ENCODE measurements at places on chromosomes 7 and 10.

DNA sequence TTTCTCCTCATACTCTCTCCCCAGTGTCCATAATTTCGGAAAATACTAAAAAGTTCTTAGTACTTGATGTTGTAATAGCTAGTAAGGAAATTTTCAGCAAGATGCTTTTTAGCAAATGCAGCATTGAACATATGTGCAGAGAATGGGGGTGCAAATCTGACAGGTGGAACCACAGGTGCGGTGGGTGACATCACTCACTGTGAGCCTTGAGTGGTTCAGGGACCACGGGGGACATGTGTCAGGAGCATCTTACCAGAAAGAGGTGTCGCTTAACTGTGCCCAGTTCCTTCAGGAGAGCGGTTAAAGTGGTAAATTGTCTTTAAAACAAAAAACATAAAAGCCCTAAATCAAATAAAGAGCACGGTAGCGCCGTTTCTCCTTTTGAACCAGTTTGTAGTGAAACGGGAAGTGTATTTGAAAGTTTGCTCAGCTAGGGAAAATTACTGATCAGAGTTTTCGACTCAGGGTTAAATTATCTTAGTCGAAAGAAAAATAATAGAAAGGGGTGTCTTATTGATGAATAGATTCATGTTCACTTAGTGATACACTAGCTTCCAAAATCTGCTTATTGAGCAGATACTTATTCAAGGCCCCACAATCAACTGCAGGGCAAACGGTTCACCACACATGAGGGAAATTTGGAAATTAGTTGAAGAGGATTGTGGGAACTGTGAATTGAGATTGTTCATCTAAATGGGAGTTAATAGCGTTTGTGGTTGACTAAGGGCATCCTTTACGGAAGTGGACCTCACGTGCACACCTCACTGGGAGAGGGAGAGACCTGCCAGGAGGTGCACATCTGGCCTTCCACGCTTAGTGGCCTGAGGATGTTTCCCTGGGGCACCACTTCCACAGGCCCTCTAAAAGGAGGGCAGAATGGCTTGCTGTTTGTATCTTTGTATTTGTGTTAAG is 12.7 kb downstream of the CUL1 start:
- DNase-seq = no peak

DNA sequence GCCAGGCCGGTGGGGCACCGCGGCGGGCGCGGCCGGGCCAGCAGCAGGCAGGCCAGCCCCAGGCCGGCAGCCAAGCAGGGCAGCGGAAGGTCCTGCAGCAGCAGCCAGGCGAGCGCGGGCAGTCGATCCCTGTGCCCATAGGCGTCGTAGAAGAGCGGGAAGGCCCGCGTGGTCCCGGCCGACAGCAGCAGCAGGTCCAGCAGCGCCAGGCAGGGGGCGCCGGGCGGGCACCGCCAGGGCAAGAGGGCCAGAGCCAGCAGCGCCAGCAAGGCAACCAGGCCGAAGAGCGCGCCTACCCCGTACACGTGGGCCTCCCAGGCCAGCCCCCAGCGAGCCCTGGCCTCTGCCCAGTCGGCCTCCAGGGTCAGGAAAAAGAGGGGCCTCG is 8.4 kb upstream of the RBM28 start:
- peak; percentile 31 for DNase-seq

DNA sequence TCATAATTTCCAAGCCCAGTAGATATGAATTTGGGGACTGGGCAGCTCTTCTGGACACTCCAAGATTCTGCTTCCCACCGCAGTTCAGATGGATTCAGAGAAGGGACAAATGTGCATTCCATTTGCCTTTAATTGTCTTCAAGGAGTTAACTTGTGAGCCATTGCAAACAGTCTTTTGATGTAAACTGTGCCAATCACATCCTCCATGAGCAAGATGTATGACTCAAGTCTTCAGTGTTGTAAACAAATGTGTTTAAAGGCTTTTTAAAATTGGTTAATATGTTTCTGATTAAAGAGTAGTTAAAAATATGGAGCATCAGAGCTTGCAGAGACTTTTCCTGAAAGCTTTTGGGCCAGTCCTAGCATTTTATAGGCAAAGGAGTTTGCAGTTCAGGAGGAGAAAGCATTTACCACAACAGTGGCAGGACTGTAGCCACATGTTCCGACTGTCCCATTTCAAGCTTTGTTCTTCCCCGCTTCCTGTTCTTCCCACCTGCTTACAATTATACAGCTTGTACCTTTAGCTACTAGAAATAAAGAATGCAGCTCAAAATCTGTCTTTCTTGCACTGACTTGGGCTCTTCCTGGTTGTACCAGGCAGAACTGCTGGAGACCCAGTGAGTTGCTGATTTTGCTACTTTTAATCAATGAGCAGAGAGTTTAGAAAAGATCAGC is 6.2 kb downstream of the SLC18A2 start:
- DNase-seq = peak; percentile 28

DNA sequence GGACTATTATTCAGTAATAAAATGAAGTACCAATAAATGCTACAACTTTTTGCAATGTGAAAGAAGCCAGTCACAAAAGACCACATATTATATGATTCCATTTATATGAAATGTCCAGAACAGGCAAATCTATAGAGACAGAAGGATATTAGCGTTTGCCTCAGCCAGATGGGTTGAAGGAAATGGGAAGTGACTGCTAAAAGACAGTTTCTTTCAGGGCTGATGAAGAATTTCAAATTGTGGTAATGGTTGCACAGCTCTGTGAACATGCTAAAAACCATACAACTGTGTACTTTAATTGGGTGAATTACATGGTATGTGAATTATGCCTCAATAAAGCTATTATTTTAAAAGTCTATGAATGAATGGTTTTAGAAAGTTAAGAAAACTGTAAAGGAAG is 23.9 kb upstream of the REEP3 start:
- no peak for DNase-seq

GRCh38 chr10:26052326-26052725 is 118.3 kb downstream of the MYO3A start:
- DNase-seq = no peak

DNA sequence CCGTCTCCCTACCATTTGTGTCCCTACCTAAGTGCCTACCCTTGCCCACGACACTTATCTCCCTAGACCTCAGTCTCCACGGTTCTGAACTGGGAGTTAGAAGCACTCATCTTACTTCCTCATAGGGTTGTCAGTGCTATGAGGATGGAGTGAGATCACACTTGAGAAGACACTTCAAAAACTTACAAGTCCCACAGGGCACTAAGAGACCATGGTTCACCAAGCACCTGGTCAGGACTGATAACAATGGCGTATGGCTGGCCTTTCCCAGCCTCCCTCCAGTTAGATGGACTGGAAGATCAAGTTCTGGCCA is 43.2 kb downstream of the KCNMA1 start:
- no peak for DNase-seq

DNA sequence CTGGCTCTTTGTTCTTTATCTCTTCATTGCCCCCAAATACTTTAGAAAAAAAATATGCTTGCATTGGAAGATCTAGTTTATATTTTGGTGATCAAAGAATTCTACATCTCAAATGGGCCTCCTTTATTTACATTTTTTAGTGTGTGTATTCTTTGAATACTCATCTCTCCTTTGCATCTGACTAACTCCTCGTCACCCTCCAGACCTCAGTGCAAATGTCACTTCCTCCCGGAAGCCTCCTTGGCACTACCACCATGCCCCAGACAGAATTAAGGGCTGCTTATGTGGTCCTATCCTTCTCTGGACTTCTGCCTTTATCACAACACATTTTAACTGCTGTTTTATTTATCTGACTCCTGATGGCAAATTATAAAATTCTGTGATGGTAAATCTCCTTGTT is 52.0 kb upstream of the PPP1R3C start:
- DNase-seq = peak; percentile 48

DNA sequence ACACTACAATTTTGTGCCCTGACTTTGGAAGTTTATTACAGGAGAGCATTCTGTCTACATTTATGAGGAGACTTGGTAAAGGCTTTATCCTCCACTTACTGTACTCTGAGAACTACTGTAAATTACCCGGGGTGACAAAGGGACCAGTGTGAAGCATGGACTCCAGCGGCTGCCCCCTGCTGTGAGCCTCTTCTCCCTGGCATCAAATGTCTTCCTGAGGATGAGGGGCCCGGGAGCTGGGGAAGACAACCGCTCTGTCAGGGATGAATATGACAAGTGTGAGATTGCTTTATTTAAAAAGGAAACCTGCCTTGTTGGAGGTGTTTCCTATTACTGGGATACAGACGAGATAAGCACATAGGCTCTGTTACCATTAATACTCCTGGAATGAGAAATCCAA is 714.8 kb downstream of the CCSER2 start:
- no peak for DNase-seq

GRCh38 chr7:144074374-144074773 is 4.8 kb downstream of the OR2A25 start:
- DNase-seq = no peak

GRCh38 chr7:81399471-81399870 is 370.4 kb downstream of the HGF start:
- DNase-seq = no peak

- DNase-seq = no peak
Measured at GRCh38 chr10:86692023-86692514, 23.8 kb downstream of the LDB3 start.

DNA sequence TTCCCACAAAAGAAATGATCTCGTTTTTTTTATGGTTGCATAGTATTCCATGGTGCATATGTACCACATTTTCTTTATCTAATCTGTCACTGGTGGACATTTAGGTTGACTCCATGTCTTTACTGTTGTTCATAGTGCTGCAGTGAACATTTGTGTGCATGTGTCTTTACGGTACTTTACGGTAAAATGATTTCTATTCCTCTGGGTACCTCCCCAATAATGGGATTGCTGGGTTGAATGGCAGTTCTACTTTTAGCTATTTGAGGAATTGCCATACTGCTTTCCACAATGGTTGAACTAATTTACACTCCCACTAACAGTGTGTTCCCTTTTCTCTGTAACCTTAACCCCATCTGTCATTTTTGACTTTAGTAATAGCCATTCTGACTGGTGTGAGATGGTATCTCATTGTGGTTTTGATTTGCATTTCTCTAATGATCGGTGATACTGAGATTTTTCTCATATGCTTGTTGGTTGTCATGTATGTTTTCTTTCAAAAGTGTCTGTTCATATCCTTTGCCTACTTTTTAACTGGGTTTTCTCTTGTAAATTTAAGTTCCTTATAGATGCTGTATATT is 37.2 kb downstream of the MKLN1 start:
- no peak for DNase-seq

DNA sequence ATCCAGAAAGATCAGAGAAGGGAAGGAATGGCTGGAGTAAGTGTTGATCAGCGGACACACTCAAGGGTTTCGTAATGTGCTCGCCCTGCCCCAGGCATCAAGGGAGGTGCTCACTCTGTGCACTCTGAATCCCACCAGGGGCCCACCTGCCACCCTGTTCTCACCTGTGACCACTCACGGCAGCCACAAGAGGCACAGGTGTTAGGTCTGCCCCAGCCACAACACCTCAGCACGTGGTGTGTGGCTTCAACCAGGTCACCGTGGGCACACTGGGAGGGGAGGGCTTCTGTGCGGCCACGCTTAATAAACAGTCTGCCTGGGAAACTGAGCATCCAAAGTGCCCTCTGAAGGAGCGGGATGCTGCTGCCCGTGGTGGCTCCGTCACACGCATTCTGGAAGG is 49.8 kb downstream of the CUX1 start:
- no peak for DNase-seq

DNA sequence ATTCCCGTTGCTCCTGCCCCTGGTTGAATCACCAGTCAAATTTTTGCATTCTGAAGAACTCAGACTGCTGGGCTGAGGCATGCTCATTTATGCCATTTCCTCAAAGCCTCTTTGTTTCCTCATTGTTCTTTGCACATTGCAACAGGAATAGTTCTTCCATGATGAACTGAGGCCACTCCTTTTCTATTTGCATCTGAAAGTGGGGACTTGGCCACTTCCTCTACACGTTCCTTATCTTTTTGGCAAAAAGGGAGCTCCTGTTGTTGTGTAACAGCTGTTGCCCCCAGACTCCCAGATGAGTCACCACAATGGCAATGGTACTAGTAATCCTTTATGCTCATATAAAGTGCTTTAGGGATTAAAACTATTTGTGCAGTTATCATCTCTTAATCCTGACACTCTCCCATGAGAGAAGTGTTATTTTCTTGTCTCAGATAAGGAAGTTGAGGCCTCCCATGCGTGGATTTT is 20.1 kb upstream of the ITPRID1 start:
- peak; percentile 99 for DNase-seq

- no peak for DNase-seq
Measured at GRCh38 chr7:131046246-131046645, 281.4 kb upstream of the MKLN1 start.

- peak; percentile 21 for DNase-seq
Measured at GRCh38 chr7:114854369-114854768, 67.5 kb upstream of the MDFIC start.

DNA sequence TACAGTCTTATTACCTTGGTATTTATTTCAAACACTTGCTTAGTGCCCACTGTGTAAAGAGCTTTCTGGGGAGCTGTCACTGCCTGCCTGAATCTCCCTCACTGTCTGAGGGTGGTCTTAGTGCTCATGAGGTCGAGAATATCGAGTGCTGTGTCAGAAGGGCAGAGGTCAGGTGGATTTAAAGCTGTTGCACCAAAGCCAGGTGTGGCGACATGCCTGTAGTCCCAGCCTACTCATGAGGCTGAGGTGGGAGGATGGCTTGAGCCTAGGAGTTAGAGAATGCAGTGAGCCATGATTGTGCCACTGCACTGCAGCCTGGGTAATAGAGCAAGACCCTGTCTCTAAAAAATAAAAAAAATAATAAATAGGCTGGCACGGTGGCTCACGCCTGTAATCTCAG is 20.9 kb downstream of the CCM2 start:
- DNase-seq = no peak

DNA sequence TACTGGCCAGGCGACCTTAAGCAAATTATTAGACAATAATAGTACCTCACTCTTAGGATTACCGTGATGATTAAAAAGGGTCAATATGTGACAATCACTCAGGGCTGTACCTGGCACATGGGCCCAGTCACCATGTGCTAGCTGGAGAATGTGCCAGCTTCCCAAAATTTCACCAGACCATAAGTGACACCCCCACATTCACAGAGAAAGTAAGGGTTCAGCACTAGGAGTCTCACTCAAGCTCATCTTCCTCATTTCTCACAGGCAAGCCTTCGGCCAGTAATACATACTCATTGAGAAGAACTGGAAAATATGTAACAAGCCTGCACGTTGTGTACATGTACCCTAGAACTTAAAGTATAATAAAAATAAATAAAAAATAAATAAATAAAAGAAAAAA is 22.4 kb upstream of the C10orf71 start:
- no peak for DNase-seq

- DNase-seq = no peak
Measured at GRCh38 chr7:108604307-108605077, 34.8 kb downstream of the DNAJB9 start.

- no peak for DNase-seq
Measured at GRCh38 chr10:133128126-133129070, 31.6 kb upstream of the KNDC1 start.

All from bronchial epithelial cell (primary cell).